CD8-positive, alpha-beta memory T cell (primary cell): ENCODE measurements at places on chromosomes 11 and 22.

GRCh38 chr11:75240311-75241035, at the start of gene TPBGL:
Gene TPBGL, plus strand, starts transcription at chr11:75240774. Its CDS starts 276 bp downstream, at chr11:75241050.
- no peak for DNase-seq

DNA sequence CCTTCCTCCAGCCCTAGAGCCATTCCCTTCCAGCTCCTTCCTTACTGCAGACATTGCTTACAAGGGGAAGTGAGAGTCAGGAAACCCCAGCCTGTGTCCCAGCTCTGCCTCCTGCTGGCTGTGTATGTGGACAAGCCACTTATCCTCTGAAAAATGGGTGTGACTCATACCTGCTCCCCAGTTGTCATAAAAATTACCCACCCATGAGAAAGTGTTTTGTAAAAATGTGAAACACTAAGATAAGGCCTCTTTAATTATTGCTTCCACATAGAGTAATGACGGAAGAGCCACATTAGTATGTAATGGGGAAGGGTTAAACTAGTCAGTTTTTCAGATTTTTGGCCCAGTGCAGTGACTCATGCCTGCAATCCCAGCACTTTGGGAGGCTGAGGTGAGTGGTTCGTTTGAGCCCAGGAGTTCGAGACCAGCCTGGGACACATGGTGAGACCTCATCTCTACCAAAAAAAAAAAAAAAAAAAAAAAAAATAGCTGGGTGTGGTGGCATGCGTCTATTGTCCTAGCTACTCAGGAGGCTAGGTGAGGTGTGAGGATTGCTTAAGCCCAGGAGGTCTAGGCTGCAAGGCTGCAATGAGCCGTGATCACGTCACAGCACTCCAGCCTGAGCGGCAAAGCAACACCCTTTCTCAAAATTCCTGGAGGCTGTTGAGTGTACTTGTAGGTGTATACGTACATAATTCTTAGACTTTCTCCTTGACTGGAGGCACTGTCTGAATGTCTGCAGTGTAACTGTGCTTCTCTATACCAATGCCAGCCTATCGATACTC, 84.9 kb downstream of the CTTN start:
- no peak for DNase-seq

- no peak for DNase-seq
Observed at GRCh38 chr11:596374-596773, 19.4 kb downstream of the IRF7 start.

DNA sequence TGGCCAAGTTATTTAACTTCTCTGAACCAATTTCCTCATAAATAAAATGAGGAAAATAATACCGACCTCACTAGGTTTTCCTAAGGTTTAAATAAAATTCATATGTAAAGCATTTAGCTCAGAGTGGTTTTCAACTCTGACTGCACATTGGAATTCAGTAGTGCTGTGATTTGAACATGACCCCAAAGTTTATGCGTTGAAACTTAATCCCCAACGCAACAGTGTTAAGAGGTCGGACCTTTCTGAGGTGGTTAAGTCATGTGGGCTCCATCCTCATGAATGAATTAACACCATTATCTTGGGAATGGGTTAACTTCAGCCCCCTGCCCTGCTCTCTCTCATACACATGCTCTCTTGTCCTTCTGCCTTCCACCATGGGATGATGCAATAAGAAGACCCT, 322.2 kb downstream of the AASDHPPT start:
- no peak for DNase-seq

DNA sequence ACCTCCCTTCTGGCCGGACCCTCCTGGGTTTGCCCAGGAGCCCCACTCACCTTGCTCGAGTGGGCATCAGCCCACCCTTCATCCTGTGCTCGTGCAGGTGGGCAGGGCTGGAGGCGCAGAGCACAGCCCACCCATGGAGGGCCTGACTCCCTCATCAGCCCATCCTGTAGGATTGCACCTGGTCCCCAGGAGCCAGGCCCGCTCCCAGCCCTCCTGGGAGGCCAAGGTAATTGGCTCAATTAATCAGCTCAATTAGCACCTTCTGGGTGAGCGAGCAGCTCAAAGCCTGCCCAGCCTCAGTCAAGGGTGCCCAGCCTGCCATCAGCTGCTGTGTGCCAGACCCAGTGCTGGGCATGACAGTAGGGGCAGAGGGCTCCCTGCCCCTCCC, 58.1 kb upstream of the NECTIN1 start:
- no peak for DNase-seq

GRCh38 chr22:40039482-40040115, 44.8 kb downstream of the FAM83F start:
- no peak for DNase-seq

DNA sequence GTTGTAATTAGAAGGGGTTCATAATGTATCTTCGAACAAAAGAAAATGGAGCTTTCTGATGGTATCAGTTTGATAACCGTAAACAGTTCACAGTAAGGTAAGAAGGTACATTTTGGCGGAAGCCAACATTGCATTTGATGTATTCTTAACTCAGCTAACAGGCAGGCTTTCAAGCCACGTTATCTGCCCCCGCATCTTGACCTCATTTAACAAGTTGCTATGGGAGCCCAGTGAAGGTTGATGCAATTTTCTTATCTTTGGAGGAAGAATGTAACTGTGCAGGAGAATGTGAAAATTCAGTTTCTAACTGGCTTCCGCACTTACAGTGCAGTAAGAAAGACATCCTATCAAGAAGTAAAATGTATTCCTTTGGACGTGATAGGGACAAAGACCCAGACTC, 110.6 kb downstream of the ETS1 start:
- DNase-seq: peak; percentile 76

- DNase-seq: no peak
Observed at GRCh38 chr11:10856689-10857458, 979 bp downstream of the ZBED5 start.

- DNase-seq: no peak
Observed at GRCh38 chr11:69599502-69599901, 41.5 kb upstream of the CCND1 start.

DNA sequence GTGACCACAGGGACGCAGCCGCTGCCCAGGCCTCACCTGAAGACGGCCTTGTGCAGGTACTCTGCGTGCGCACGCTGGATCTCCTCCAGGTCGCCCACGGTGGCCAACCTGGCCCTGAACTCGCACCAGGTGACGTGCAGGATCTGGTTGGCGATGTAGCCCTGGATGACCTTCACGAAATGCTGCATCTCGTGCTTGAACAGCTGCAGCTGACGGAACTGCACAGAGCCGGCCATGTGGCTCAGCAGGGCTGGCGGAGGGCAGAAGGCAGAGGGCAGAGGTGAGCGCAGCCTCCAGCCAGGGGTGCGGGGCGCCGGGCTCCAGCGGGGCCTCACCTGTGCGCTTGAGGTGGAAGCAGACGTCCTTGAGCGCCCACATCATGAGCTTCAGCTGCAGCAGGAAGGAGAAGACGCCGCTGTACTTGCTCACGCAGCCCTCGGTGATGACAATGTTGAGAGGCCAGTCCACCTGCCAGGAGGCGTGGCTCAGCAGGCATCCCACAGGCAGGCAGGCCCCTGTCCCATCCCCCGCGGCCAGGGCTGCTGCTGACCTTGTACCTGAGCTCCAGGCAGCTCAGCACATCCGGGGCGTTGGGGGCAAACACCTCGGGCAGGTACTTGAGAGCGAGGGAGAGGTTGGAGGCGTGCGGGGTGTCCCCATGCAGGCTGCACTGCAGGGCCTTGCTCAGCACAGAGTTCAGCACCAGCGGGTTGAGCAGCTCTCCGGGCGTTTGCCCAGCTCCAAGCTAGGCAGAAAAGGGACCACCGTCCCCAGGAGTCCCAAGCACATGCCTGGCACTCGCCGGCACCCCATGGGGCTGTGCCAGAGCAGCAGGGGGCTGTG, 17.6 kb downstream of the SELENOO start:
- DNase-seq: no peak

- no peak for DNase-seq
Observed at GRCh38 chr11:115623021-115623451, 118.8 kb upstream of the CADM1 start.
